Cortex of kidney (tissue), 1 donor: ENCODE measurements at places on chromosomes 5 and 9.

- no peak for DNase-seq
Observed at GRCh38 chr5:149603920-149604319, 22.6 kb downstream of the ARHGEF37 start.

- no peak for DNase-seq
Observed at GRCh38 chr9:95820074-95820473, 55.4 kb upstream of the ERCC6L2 start.

GRCh38 chr5:90852531-90852930, 293.9 kb downstream of the ADGRV1 start:
- no peak for DNase-seq

DNA sequence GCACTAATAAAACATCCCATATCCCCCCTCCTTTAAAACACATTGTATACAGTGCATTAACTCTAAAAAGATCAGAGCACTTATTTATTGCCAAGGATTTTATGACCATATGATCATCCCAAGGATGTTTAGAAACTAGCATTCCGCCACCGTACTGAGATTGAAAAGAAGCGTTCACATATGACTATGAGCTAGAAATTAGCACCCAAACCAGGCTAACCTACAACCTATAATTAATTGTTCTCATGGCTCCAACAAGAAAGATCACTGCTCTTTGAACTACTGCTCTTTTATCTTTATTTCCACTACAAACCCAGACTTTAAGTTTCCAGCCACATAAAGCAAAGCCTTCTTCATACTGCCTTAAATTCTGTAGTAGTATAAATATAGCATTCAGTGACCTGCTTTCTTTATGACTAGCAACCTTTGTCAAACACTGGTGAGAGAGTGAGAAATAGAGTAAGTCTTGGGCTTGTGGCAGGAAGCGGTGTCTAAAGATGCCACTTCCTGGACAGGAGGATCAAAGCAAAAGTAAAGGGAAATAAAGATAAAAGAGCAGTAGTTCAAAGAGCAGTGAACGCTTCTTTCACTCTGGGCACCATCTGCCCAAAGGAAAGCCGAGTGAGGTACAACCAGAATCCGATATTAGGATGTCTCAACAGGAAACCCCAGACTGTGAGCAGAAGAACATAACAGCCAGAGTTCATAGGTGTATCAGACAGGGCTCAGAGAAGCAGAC, 151.1 kb upstream of the ERCC6L2 start:
- DNase-seq = no peak

- no peak for DNase-seq
Observed at GRCh38 chr9:95497772-95498171, 19.0 kb downstream of the PTCH1 start.

DNA sequence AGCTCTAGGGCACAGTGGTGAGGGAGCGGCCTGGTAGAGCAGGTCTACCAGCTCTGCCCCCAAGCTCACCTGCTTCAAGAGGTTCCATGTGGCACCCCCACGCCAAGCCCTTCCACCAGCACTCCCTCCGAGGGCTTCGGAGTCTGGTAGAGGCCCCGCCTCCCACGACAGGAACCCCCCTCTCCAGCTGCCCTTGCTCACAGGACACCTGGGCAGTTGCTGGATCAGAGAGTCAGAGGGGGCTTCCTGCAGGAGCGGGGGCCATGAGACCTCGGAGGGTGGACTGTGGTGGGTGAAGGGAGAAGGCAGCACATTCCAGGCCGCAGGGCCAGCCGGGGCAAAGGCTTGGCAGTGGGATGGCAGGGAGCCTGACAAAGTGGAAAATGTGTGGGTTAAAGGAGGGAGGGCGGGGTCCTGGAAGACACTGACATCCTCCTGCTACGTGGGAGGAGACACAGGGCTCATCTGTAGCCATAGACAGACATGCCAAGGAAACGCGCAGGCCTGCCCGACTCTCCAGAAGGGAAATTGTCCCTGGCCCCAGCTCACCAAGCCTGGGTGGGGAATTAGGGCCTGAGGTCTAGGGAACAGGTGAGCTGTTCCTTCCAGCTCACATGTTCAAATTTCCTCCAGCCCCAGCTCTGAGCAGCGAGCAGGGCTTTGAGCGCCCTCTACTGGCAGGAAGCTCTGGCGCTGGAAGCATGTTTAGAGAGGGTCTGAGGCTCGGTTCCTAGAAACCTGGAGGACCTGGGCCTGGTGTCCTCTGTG, 74.2 kb downstream of the NTNG2 start:
- no peak for DNase-seq

- DNase-seq = no peak
Observed at GRCh38 chr9:38727497-38728001, 7.6 kb upstream of the FAM240B start.

GRCh38 chr5:80959768-80960442, at the start of gene RASGRF2:
RASGRF2 (plus strand) TSS chr5:80960363; CDS start chr5:80960739, 376 bp downstream.
- no peak for DNase-seq

GRCh38 chr5:107772418-107773310, 101.9 kb upstream of the EFNA5 start:
- no peak for DNase-seq

DNA sequence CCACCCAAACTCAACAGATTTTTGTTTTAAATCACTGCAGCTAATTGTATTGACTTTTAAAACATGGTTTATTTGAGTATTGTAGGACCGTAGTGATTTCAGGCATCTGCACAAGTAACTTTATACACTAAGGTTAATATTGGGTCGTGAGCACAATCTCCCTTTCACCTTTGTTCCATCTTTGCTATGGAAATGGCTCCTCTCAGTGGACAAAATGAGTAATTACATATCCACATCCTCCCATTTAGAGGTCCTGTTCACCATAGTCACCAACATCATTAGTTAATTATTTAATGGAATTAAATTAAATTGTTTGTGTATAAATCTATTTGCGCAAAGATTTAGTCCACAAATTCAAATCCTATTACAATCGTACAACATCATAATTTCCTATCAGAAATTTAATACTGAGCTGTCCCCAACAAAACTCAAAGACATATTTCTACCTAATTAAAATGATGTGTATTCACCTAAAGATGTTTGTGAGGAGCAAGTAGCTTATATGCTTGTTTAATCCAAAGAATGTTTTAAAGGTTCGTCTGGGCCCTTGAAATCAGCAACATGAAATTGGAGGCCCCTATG, 173.0 kb upstream of the DAPK1 start:
- DNase-seq = no peak

- no peak for DNase-seq
Observed at GRCh38 chr9:109270971-109271925, 49.6 kb downstream of the EPB41L4B start.

- no peak for DNase-seq
Observed at GRCh38 chr9:20988671-20989315, 42.6 kb downstream of the HACD4 start.

- no peak for DNase-seq
Observed at GRCh38 chr5:176616511-176616910, 6.6 kb upstream of the GPRIN1 start.

GRCh38 chr9:95857124-95857523, 18.4 kb upstream of the ERCC6L2 start:
- DNase-seq = no peak

- DNase-seq = no peak
Observed at GRCh38 chr5:10860645-10861422, 99.8 kb upstream of the DAP start.

DNA sequence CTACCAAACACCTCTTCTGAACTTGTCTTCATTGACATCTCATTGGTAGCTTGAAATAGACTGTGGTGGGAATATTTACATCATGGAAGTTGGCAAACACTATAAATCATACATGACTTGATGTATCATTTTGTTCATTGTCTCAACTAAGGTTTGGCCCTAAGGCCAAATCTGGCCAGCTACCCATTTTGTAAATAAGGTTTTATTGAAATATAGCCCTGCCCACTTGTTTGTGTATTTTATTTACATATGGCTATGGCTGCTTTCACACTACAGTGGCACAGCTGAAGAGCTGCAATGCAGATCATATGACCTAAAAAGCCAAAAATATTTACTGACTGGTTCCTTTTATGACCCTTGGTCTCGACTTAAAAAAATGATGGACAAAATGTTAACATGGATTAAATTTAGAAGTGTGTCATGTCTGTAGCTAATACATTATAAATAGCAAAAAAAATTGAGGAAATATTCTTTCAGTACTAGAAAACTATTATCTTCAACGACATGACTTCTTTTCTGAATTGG, 22.1 kb downstream of the FAM240B start:
- DNase-seq = no peak

- no peak for DNase-seq
Observed at GRCh38 chr5:106116682-106117081, 1554.1 kb downstream of the EFNA5 start.

- no peak for DNase-seq
Observed at GRCh38 chr9:32701321-32702022, 66.0 kb upstream of the TAF1L start.

GRCh38 chr9:127389381-127390247, 7.4 kb upstream of the SLC2A8 start:
- no peak for DNase-seq

DNA sequence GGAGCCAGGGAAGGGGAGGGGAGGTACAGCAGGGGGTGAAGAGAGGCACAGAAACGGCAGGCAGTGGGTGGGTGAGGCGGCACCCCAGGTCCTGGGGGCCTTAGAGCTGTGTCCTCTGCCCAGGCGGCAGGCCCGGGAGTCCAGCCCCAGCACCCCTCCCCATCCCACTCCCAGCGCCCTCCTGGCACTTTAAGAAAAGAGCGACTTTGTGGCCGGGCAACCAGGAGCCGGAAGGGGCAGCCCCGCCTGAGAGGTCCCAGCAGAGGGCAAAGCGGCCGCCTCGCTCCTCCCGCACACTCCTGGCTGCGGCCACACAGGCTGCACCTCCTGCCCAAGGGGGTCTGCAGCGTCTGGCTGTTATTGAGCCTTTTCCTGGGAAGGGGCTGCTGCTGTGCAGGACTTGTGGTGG, 42.6 kb downstream of the NACC2 start:
- no peak for DNase-seq

DNA sequence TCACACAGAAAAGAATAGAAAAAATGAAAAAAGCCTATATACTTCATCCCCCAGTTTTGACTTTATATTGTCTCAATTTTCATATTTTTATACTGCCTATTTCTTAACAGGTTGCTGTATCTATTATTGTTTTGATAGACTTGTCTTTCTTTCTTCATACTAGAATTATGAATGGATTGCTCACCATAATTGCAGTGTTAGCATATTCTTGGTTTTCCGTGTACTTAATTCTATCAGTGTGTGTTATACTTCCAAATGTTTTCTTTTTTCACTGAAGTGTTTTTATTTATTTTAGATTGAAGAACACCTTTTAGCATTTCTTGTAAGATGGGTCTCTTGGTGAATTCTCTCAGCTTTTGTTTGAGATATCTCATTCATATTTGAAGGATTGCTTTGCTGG, 38.7 kb downstream of the MTRR start:
- no peak for DNase-seq

DNA sequence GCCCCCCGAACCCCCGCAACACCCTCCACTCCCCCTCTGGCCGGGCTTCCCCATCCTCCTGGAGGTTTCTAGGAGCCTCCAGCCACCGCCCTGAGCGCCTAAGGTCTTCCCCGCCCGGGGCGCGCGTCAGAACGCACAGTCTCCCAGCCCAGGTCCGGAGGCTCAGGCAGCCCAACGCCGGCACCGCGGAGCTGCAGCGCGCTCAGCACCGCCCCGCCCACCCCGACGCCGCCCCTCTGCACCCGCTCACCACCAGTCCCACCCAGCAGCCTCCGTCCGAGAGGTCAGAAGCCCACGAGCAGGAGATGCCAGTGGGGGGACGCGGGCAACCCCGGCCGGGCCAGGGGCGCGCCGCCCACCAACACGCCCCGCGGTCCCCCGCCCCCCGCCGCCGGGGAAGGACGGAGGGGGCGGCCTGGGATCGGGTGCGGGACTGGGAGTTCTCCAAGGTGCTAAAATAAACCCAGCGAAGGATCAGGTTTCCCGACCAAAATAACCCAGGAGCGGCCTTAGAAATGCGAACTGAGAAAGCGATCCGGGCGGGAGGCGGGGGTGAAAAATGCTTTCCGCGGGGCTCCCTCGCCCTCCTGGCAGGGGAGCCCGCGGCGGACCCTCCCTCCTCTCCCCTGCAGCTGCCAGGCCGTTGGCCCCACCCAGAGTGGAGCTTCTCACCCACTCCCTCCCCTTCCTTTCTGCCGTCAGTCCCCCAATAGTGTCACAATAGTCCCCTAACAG, 6.5 kb upstream of the FAM78A start:
- DNase-seq = no peak

DNA sequence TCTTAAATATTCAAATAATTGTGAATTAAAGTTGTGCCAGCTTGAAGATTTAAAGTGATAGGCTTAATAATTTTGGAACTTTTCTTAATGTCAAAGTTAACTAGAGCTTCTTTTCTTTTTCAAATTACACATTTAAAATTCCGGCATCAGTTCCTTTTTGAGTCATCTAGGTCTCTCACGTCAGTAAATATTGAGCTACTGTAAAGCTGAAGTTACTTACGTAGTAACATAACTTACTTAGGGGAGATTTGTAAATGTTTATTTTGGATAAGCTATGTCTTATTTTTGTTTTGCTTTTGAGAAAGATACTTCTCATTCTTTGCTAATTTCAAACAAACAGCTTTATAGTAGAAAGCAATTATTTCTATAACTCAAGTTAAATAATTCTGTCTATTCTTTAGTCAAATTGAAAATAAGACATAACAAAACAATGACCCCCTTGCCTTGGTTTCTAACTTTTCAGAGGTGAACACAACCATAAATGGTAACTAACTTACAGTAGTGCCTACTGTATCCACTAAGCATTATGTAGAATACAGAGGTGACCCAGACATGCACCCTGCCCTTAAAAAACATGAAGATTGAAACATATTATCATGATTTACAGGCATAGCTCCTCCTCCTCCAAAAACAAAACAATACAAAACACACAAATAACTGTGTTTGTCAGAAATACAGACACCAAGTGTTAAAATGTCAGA, 29.8 kb downstream of the CD274 start:
- DNase-seq = no peak

DNA sequence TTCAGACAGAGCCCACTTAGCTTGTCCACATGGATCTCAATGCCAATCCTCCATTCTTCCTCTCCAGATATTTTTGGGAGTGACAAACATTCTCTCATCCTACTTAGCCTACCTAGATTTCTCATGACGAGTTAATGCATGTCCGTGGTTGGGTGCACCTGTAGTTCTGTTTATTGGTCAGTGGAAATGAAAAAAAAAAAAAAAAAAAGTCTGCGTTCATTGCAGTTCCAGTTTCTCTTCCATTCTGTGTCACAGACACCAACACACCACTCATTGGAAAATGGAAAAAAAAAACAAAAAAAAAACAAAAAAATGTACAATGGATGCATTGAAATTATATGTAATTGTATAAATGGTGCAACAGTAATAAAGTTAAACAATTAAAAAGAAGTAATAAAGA, 59.0 kb downstream of the BASP1 start:
- DNase-seq = no peak

DNA sequence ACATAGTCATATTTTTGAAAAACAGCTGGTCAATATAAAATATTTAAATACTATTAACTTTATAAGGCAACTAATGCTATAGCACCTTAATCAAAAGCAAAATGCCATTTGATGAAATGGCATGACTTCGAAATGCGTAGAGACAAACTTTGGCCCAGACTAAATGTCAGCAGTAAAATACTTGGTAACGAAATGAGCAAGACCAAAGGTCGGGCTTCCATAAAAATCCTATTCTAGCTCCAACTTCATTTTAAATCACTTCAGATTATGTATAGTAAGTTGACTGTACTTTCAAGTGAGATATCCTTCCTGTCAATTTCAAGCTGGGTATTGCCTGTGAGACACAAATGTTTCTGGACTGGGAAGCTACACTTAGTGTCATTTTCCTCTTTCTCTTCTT, 805.4 kb upstream of the ZNF608 start:
- DNase-seq = no peak
